ENCODE measurements at places on chromosomes 1 and 21. TPM values are rescaled to one million over a fixed set of nuclear protein-coding genes. Genes with fewer than 3 reads are reported as not detected.
A peak's percentile ranks its signal among the peaks of the same experiment; 100 is the strongest.

DNA sequence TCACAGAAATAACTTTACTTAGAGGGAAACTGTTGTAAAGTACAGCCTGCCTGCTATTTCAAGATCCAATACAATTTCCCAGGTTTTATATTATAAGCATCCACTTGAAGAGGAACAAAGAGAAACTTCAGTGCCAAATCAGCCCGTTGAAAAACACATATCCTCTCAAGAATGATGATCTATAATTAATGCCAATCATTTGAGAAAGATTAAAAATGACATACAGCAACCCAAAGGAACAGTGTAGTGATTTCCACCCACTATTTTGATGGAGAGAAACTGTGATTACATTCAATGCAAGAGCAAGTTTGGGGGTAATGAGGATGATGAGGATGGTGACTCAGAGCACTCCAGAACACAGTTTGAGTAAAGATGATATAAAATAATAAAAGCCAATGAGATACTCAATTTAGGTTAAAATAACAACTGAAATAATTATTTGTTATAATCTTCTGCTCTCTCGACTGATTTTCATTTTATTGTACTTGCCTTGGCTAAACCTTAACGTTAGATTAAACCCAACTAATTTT lies 715.5 kb downstream of the NCAM2 start:
- H3K4me3 ChIP-seq: no peak overlapping the region
- H3K27ac ChIP-seq: no peak overlapping the region
- no peaks in the 10 kb centered on the region for H3K27me3 ChIP-seq
- H3K36me3 ChIP-seq: no peaks in the 10 kb centered on the region
- no peaks in the 10 kb centered on the region for H3K4me1 ChIP-seq

Gene C8B
- total RNA-seq: 0.20 TPM

Gene SGIP1
- total RNA-seq: not detected

DNA sequence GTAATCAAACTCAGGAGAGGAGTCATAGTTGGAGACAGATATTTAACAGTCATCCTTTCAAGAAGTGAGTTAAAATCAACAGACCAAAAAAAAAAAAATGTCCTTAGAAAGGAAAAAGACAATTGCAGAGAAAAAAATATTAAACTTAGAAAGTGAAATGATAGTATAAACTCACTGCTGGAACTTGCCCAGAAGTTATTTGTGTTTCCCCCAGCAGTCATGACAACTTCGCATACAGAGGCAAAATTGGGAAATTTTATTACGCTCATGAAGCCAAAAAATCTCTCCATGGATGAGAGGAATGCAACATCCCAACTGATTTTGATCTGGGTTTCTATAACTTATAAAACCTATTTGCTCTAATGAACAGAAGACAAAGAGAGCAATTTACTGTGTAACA lies 198.2 kb downstream of the LRRC7 start:
- H3K4me1 ChIP-seq: no peaks in the 10 kb centered on the region
- H3K27me3 ChIP-seq: no peaks in the 10 kb centered on the region
- no peak for DNase-seq
- no peaks in the 10 kb centered on the region for H3K36me3 ChIP-seq
- H3K27ac ChIP-seq: no peak overlapping the region

GRCh38 chr1:198196630-198197029 lies 39.8 kb downstream of the NEK7 start:
- peaks cover 26% of the 10 kb centered on the region for H3K4me1 ChIP-seq
- no peak overlapping the region for H3K4me3 ChIP-seq
- no peak overlapping the region for H3K27ac ChIP-seq
- H3K36me3 ChIP-seq: no peaks in the 10 kb centered on the region
- H3K27me3 ChIP-seq: no peaks in the 10 kb centered on the region

- peaks cover 5% of the 10 kb centered on the region for H3K36me3 ChIP-seq
- peak overlapping the region; percentile 94 for H3K27ac ChIP-seq
- peak; percentile 38 for DNase-seq
- peaks cover 96% of the 10 kb centered on the region for H3K4me1 ChIP-seq
These were observed 147.4 kb upstream of the KRTAP19-8 start for GRCh38 chr21:31185663-31186062.

GRCh38 chr1:33137800-33138199 lies 44.0 kb downstream of the TRIM62 start:
- no peaks in the 10 kb centered on the region for H3K36me3 ChIP-seq
- no peak for DNase-seq
- H3K27ac ChIP-seq: no peak overlapping the region
- no peaks in the 10 kb centered on the region for H3K4me1 ChIP-seq

Gene UTS2
- total RNA-seq: 8.0 TPM

Gene ZP4
- not detected for total RNA-seq

GRCh38 chr1:232166942-232167341 lies 463.0 kb downstream of the SIPA1L2 start:
- H3K4me1 ChIP-seq: no peaks in the 10 kb centered on the region
- no peak overlapping the region for H3K4me3 ChIP-seq
- H3K36me3 ChIP-seq: no peaks in the 10 kb centered on the region
- H3K27me3 ChIP-seq: no peaks in the 10 kb centered on the region
- no peak overlapping the region for H3K27ac ChIP-seq

DNA sequence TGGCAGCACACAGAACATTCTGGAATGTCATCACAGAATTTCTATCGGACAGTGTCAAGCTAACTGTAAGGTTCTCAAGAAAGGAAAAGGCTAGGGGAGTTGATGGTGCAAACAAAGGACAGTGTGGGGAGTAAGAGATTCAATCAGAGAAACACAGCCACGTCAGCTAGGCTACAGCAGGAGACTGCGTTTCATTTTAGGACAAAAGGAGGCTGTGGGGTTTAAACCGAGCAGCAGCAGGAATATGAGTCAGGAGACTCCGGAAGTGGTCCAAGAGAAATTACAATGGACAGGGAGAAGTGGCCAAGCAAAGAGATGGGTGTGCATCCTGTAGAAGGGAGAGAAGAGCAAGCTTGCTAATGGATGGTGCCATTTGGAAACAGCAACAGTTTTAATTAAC lies 37.4 kb upstream of the C1orf198 start:
- no peak overlapping the region for H3K27ac ChIP-seq
- no peaks in the 10 kb centered on the region for H3K4me1 ChIP-seq

DNA sequence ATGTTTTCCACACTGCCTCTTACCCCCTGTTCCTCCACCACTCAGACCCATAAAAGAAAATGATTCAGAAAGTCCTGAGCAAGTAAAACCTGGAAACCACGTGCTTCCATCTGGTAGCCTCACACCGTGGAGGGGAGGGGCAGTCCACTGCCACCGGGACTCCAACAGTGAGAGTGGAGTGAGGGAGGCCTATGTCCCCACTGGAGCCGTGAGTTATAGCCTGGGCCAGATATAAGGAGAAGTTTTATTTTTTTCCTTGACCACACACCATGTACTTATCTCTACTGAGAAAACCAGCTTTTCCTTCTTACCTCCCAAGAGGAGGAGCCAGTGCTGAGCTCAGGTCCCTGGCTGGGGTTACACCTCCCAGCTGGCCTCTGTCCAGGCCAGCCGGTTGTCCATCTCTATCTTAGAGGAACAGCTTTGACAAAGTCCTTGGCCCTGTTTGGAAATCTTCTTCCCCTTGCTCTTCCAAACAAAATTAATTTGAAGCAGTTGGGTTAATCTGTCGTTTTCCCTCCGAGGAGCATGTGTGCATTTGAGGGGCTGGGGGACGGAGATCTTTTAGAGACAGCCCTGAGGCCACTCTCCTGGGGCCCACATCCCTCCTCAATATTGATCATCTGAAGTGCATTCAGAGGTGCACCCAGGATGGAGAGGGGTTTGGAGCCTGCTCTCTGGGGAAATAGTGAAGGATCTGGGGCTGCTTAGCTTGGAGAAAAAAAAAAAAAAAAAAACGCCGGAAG lies 49.1 kb upstream of the SERBP1 start:
- H3K4me3 ChIP-seq: no peak overlapping the region
- no peaks in the 10 kb centered on the region for H3K36me3 ChIP-seq
- no peaks in the 10 kb centered on the region for H3K27me3 ChIP-seq
- H3K27ac ChIP-seq: no peak overlapping the region

Gene RHEX
- not detected for total RNA-seq

- H3K27ac ChIP-seq: no peak overlapping the region
- no peak overlapping the region for H3K4me3 ChIP-seq
- no peaks in the 10 kb centered on the region for H3K27me3 ChIP-seq
- peaks cover 6% of the 10 kb centered on the region for H3K36me3 ChIP-seq
- no peak for DNase-seq
These were observed 54.2 kb upstream of the ARTN start for GRCh38 chr1:43879414-43879813.

DNA sequence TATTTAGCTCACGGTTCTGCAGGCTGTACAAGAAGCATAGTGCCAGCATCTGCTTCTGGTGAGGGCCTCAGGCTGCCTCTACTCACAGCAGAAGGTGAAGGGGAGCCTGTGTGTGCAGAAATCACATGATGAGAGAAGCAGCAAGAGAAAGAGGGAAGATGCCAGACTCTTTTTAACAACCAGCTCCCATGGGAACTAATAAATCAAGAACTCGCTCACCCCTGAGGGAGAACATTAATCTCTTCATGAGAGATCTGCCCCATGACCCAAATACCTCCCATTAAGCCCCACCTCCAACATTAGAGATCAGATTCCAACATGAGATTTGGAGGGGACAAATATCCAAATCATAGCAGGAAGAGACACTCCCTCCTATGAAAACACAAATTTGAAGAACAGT lies 74.1 kb downstream of the OLFML2B start:
- H3K4me3 ChIP-seq: no peak overlapping the region
- no peaks in the 10 kb centered on the region for H3K27me3 ChIP-seq
- H3K27ac ChIP-seq: no peak overlapping the region
- H3K4me1 ChIP-seq: no peaks in the 10 kb centered on the region
- peaks cover 4% of the 10 kb centered on the region for H3K36me3 ChIP-seq

GRCh38 chr21:25550352-25551120 lies 56.7 kb downstream of the MRPL39 start:
- H3K4me3 ChIP-seq: no peak overlapping the region

DNA sequence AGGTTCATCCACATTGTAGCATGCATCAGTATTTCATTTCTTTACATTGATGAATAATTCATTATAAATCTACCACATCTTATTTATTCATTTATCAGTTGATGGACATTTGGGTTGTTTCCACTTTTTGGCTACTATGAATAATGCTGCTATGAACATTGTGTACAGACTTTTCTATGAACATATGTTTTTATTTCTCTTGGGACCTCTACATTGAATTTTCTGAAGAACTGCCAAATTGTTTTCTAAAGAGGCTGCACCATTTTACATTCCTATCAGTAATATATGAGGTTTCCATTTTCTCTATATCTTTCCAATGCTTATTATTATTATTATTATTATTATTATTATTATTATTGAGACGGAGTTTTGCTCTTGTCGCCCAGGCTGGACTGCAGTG lies 81.3 kb upstream of the SELENON start:
- DNase-seq: no peak
- H3K36me3 ChIP-seq: no peaks in the 10 kb centered on the region
- H3K4me3 ChIP-seq: no peak overlapping the region
- no peaks in the 10 kb centered on the region for H3K4me1 ChIP-seq
- H3K27ac ChIP-seq: no peak overlapping the region
- H3K27me3 ChIP-seq: no peaks in the 10 kb centered on the region

Gene IGFN1
- not detected for total RNA-seq

DNA sequence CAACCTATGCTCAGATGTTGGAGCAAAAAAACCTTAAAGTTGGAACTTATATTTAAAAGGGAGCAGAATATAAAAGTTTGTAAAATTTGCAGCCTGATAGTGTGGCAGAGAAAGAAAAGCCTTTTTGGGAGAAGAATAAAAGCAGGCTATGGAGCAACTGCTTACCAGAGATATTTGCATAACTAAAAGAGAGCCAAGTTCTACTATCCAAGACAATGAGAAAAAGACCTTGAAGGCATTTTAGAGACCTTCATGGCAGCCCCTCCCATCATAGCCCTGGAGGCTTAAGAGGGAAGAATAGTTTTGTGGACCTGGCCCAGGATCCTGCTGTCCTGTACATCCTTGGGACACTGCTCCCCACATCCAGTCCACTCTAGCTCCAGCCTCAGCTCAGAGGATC lies 312.5 kb upstream of the ZRANB2 start:
- no peak overlapping the region for H3K4me3 ChIP-seq
- DNase-seq: no peak
- H3K27ac ChIP-seq: no peak overlapping the region
- H3K27me3 ChIP-seq: no peaks in the 10 kb centered on the region
- no peaks in the 10 kb centered on the region for H3K4me1 ChIP-seq
- no peaks in the 10 kb centered on the region for H3K36me3 ChIP-seq

GRCh38 chr1:50074931-50075330 lies 33.8 kb upstream of the ELAVL4 start:
- H3K27ac ChIP-seq: no peak overlapping the region
- no peaks in the 10 kb centered on the region for H3K4me1 ChIP-seq

Gene TENT5C
- total RNA-seq: 324 TPM

Gene NPPA
- not detected for total RNA-seq

GRCh38 chr1:200452850-200453552 lies 43.2 kb upstream of the ZNF281 start:
- no peak for DNase-seq
- H3K27me3 ChIP-seq: no peaks in the 10 kb centered on the region
- H3K27ac ChIP-seq: no peak overlapping the region
- H3K36me3 ChIP-seq: no peaks in the 10 kb centered on the region

DNA sequence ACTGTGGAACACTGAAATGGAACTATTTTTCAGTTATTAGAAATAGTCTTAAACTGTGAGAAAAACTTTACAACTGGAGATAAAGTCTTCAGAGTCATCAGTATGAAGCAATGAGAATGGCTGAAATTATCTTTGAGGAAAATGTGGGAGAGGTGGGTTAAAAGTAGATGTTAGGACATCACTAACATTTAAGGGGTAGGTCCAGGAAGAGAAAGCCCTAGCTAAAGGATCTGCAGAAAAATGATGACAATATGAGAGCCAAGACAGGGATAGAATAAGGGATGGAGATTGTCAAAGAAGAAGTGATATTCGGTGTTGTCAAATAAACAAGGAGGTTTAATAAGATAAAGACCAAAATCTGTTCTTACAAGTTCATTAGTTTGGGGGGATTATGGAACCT lies 123.3 kb upstream of the GPR52 start:
- DNase-seq: no peak
- H3K27me3 ChIP-seq: no peaks in the 10 kb centered on the region
- no peaks in the 10 kb centered on the region for H3K4me1 ChIP-seq
- H3K27ac ChIP-seq: no peak overlapping the region
- no peak overlapping the region for H3K4me3 ChIP-seq

DNA sequence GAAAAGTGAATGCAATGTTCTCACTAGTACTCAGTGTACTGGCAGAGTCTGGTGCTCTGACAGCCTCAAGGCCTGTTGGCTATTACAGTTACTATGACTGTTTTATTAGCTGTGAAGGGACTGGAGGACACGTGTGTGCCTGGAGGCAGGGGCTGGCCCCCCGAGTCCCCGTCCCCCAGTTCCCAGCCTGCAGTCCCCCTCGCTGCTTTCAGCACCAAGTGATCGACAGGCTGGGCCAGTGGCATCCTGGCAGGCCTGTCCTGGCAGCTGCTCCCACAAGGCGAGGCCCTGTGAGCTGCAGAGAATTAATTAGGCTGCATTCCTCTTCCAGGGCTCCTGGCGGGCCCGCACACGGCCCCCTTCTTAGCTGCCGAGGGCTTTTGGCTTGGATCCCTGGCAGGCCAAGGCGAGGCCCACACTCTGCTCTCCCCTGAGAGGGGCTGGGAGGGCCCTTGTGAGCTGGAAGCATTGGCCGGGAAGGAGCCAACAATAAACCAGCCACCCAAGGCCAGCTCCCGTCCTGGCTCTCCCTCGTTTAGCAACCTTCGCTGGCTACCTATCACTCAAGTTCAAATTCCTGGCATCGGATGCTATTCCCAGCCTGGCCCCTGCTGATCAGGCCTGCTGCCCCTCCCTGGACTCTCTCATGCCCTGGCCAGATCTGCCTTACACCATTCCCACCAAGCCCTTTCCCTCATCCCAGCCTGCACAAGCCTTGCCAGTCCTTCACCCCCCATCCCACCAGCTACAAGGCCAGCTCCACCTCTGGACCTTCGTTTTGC lies 9.8 kb downstream of the EDN2 start:
- no peaks in the 10 kb centered on the region for H3K4me1 ChIP-seq
- DNase-seq: no peak
- H3K36me3 ChIP-seq: no peaks in the 10 kb centered on the region
- H3K4me3 ChIP-seq: no peak overlapping the region
- H3K27ac ChIP-seq: no peak overlapping the region
- no peaks in the 10 kb centered on the region for H3K27me3 ChIP-seq

Gene CFH
- total RNA-seq: 0.17 TPM

Measured in CD4-positive, CD25-positive, alpha-beta regulatory T cell (primary cell).